ENCODE measurements at places on chromosomes 13 and 19.

GRCh38 chr13:80931766-80932165 is 590.8 kb upstream of the SPRY2 start:
- DNase-seq = no peak

DNA sequence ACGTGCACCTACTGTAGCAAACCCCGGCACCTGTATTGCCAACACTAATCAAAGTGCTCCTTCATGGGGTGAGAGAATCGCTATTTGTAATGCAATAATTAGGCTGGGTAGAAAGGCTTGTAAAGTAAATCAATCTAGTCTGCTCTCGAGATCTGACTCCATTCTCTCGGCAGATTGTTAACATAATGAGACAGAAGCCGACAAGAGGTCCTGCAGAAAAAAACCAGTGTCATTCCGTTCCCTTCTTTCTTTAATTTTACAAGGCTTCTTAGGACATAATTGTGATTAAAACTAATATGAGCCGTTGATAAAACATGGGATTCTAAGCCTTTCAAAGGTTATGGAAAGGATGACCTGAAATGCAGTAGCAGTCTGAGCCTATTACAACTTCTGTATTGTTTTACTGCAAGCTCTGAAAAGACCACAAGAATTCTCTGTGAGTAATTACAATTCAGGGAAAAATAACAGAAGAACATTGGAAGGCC is 530.0 kb downstream of the PCDH9 start:
- no peak for DNase-seq

DNA sequence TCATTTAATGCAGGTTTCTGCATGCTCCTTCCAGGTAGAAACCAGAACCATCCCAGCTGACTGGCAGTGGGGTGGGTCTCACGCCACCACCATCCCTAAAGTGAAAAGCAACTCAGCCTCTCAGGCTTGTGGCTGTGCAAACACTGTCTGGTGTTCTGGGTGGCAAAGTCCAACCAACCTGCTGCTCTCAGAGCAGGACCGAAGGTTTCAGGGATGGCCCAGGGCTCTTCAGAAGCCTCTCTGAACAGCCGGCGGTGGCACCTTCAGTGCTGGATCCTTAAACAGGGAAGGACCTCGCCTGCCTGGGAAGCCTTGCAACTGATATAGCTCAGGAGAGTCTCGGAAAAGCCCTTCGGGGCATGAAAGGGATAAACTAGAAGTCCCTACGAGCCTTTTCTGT is 100.8 kb downstream of the COL4A1 start:
- DNase-seq = no peak

- no peak for DNase-seq
Measured at GRCh38 chr13:44906713-44907112, 82.6 kb downstream of the NUFIP1 start.

DNA sequence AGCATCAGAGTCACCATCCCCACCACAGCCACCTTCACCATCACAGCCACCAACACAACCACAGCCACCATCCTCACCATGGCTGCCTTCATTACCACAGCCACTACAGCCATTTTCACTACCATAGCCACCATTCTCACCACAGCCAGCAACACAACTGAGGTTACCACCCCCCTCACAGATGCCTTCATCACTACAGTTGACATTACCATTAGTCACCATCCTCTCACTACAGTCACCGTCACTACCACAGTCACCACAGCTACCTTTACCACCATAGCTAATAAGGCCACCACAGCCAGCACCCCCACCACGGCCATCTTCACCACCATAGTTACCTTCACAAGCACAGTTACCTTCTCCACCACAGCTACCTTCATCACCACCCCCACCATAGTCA is 269.6 kb downstream of the DNAJC15 start:
- DNase-seq = no peak

GRCh38 chr13:26771796-26772195 is 11.2 kb upstream of the GPR12 start:
- no peak for DNase-seq

DNA sequence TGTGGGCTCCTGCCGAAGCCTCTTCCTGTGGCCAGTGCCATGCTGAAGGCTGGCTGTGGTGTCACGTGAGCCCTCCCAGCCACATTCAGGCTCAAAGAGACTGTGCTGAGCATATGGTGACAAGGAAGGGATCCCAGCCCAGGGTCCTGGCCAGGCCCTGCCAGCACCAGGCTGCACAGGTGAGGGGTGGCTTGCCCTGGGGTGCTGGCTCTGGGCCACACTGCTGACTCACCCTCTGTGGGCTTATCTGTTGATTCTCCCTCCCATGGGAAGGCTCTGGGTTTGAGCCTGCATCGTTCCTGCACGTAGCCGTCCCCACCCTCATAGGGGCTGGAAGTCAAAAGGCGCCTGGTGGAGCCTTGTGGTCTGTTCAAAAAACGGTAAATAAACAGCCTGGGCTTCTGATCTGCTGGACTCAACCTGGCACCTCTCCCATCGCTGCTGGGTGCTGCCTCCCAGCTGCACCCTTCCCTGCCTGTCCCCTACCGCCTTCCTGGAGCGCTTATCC is 31.1 kb downstream of the DNM2 start:
- no peak for DNase-seq

DNA sequence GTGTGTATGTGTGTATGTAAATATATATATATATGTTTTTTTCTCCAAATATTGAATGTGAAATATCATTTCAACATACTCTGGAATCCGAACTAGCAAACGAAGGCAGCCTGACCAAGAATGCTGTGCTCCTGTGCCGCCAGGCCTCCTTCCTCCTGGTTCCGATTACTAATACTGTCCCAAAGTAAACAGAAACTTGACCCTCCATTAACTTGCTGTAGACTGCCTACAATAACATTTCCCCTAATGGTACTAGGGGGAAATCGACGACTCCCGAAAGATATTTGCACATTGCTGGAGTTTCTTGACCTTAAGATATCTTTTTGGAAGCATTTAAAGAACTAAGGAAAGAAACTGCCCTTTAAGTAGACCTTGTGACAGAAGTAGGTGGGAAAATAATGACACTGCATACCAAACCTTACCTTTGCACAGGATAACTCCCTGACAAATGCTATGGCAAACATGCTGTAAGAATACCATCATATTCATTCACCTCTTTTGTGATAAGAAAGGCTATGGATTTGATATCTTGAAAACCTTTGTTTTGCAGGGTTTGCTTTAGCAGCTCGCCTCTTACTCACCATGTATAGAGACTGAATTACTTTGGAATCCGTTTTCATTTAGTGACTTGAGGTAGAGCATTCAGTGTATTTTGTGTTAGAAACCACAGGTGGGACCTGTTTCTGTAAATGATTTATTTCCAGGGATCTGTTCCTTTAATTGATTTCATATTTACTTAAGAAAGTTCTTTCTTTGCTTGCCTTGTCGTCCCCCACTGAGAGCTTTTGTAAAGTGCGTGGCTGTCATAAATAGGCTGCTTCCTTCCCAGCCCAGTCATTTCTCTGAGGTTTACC is 80.1 kb downstream of the KLF5 start:
- DNase-seq = no peak

GRCh38 chr19:289651-290371 is 1.4 kb downstream of the PLPP2 start:
- no peak for DNase-seq

DNA sequence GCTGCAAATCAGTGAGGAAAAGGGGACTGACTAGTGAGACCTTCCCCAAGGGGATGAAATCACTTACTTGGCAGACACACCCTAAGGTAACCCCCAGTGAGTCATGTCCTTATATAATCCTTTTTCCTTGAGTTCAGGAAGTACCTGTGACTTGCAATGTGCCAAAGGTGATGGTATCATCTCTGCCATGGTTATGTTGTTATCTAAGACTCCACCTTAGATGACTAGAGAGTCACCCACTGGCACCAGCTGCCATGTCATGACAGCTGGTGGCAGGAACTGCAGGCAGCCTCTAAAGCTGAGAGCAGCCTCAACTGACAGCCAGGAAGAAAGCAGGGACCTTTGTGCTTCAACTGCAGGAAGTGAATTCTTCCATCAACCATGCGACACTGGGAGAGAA is 12.5 kb downstream of the PBX4 start:
- no peak for DNase-seq

DNA sequence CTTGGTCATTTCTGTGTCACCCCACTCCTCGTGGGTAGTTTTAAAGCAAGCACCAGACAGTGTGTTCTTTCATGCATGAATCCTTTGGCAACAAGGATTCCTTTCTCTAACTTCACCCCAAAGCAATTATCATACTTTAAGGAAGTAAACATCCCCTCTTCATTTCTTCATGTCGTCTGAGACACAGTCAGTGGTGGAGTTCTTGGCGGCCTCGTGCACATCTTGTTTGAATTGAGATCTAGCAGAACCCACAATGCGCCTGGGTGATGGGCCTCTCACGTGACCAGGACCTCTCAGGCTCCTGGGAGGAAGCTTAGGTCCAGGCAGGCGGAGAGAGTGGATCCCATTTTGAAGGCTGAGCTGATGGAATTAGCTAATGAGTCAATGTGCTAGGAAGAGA is 2.6 kb downstream of the ACSBG2 start:
- no peak for DNase-seq

GRCh38 chr13:50128428-50128931 is 113.2 kb downstream of the KCNRG start:
- no peak for DNase-seq

- DNase-seq = no peak
Measured at GRCh38 chr13:59867867-59868266, 295.9 kb downstream of the DIAPH3 start.

- DNase-seq = peak; percentile 78
Measured at GRCh38 chr13:107035778-107036177, 467.8 kb upstream of the ARGLU1 start.

- DNase-seq = no peak
Measured at GRCh38 chr19:13299838-13300237, 149.6 kb downstream of the IER2 start.

GRCh38 chr13:40457929-40458719 is 208.3 kb downstream of the FOXO1 start:
- DNase-seq = no peak

DNA sequence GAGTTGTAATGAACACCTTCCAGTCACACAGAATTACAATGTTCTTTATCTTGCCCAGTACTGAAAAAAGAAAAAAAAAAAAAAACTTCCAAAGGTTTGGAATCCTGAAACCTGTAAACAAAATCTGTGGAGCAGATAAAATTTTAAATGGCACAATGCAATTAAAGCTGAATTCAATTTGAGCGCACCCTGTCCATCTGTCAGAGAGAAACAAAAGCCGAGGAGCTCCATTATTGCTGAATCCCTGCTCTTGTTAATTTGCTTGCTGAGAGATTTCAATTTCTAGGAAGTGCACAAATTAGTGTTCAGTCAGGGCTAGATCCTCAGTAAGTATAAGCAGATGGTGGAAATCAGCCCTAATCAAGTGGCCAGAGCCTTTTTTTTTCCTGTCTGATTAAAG is 65.2 kb downstream of the DACH1 start:
- no peak for DNase-seq

GRCh38 chr19:17871878-17872250 is at the start of gene SLC5A5:
TSS of gene SLC5A5 (plus strand) at chr19:17871945. CDS start at chr19:17872320, 375 bp downstream.
- DNase-seq = no peak

- no peak for DNase-seq
Measured at GRCh38 chr19:14187561-14187960, 18.4 kb downstream of the ADGRL1 start.

DNA sequence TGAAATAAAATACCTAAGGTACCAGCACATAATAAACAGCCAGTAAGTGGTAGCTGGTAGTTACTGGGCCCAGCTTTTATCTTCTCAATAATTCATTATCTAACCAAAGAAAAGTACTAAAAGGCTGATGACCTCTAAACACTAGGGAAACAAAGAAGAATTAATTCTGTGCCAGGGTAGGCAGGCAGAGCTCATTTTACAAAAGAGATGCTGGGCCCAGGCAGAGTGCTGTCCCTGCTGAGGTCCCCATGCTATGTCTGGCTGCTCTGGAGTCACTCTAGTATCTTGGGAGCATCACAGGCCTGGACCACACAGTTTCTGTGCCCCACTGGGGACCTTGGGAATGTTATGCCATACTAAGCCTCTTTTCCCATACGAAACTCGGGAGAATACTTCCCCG is 18.2 kb downstream of the ZNF507 start:
- no peak for DNase-seq

GRCh38 chr13:52112591-52112990 is 16.3 kb downstream of the NEK5 start:
- no peak for DNase-seq

GRCh38 chr19:35608251-35608650 is 4.3 kb upstream of the HAUS5 start:
- no peak for DNase-seq

GRCh38 chr19:15251749-15252397 is 19.6 kb upstream of the EPHX3 start:
- DNase-seq = peak; percentile 91

DNA sequence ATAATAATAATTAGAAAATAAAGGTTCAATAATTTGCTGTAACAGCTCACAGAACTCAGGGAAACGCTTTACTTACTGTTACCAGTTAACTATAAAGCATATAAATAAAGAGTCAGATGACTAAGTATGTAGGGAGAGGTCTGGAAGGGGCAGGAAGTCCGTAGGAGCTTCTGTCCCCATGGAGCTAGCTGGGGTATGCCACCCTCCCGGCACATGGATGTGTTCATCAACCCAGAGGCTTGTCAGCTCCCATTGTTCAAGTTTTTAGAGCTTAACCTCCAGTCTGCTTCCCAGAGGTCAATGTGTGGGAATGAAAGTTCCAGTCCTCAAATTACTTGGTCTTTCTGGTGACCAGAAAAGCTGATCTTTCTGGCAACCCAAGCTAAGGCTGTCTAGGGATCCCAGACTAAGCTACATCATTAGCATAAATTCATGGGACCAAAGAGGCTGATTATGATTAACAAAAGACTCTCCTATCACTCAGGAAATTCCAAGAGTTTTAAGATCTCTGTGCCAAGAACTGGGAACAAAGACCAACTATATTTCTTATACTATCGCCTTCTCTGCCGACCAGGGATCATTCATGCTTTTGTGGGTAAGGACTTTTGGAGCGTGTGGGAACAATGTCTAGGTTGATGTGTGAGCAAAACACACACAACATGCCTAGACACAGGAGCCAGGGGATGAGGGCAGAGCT is 31.7 kb upstream of the ZNF507 start:
- no peak for DNase-seq

DNA sequence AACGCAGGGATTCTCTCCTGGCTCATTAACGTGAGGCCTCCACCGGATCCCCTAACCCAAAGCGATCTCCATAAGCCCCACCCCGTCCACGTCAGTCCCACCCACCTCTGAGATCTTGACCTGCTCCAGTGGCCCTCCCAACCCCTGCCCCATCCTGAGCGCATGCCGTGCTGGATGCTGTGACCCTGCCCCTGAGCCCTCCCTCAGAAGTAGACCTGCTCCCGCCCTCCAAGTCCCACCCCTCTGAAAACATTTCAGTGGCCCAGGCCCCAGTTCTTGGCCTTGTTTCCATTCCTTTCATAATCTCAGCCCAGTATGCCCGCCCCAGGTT is 19.9 kb downstream of the LMTK3 start:
- DNase-seq = no peak

GRCh38 chr19:55157064-55157908 is at the start of gene TNNI3:
TSS of gene TNNI3 (minus strand) at chr19:55157732. CDS start at chr19:55157589, 143 bp downstream.
- no peak for DNase-seq

GRCh38 chr19:34104096-34104495 is 68.2 kb upstream of the LSM14A start:
- DNase-seq = no peak

Measured in fibroblast of skin of left quadriceps (primary cell).